Esophagus mucosa (tissue), 1 donor: ENCODE measurements at places on chromosomes 11 and 22. TPM values are rescaled to one million over a fixed set of nuclear protein-coding genes. Genes with fewer than 3 reads are reported as not detected.

Gene NOX4
- total RNA-seq, result 0.16 TPM

Gene PHOX2A
- total RNA-seq, result not detected

Gene PKP3
- total RNA-seq, result 359 TPM

Gene PARVA
- 28.9 TPM for total RNA-seq

Gene MMP27
- not detected for total RNA-seq

Gene MMP12
- 0.16 TPM for total RNA-seq

Gene SLC22A6
- total RNA-seq, result not detected

GRCh38 chr11:5597953-5598352 lies 1.5 kb downstream of the TRIM6 start:
- no peak for ATAC-seq

- no peak for ATAC-seq
Observed at GRCh38 chr11:7691759-7692350, 14.4 kb downstream of the OVCH2 start.

DNA sequence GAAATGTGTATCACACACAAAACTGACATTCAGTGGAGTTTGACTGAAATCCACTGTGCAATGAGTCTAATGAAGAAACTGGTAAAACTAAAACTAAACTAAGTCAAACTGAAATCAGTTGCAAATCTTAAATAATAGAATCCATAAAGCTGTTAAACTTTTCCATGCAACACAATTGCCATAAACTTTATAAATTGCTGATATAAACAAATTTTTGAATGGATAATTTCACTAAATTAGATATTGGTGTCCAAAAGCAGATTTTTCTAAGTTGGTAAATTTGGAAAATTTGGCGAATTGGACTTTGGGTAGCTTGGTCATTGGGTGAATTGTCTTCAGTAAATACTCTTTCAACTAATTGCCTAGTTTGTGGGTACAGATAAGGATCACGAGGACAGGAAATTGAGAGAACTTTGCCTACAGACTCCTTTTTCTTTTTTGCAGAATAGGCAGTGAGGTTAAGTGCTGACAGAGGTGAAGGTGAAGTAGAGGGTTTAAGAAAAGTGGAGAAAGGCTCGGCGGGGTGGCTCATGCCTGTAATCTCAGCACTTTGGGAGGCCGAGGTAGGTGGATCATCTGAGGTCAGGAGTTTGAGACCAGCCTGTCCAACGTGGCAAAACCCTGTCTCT lies 12.8 kb downstream of the MRPL17 start:
- ATAC-seq, result no peak

DNA sequence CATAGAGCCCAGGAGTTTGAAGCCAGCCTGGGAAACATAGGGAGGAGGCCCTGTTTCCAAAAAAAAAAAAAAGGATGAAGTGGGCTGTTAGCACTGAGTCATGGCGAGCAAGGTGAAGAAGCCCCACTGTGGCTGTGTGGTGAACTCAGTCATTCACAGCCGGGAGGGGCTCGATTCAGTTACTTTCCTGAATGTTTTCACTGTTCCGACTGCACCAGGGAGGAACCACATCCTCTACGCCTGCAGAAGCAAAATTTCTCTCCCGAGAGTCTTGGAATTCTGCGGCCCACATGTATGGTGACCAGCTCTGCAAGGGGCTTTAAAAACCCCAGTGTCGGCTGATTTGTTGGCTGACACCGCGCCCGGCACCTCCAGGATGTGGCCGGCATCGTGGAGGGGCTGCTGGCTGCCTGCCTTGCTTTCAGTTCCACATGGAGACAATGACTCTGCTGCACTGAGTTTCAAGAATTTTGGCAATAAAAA lies 27.8 kb upstream of the GRAMD4 start:
- no peak for ATAC-seq

GRCh38 chr22:50670513-50670912 lies 2.1 kb upstream of the SHANK3 start:
- no peak for ATAC-seq

DNA sequence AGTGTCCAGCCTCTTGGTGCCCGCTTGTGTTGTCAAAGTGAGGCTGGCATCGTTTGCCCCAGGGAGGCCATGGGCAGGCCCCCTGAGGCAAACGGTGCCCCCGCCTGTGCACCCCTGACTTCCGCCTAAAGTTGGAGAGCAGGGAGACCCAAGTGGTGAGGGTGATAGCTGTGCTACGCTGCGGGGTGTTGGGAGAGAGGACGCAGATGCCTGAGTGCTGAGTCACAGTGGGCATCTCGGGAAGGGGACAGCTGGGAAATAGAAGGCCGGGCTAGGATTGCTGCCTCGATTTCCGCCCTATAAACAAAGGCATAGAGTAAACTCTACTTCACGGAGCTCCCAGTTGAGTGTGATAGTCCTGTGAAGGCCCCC lies 5.8 kb downstream of the GRIK4 start:
- ATAC-seq, result no peak

DNA sequence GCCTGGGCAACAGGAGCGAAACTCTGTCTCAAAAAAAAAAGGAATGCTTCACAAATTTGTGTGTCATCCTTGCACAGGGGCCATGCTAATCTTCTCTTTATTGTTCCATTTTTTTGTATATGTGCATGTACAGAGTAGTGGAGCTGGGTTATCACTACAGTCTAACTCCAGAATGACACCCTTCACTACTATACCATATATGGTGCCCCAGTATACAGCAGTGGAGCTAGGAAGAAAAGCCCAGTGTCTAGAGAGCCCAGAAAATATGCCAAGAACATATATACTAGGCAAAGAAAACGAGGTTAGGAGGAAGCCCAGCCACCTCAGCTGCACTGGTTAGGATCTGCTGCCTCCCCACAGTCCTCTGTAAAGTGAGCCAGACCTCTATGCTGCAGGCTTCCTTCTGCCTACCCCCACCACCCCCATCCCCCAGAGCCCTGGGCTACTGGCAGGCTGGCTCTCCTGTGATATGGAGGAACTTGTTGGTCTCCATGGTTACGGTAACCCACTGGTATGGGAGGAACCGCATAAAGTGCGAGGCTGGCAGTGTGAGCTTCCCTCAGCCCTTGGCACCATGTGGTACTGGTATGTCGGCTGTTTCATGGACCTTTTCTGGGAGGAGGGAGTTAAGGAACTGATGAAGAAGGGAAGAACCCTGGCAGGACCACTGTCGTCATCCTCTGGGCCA lies 34.3 kb downstream of the RCOR2 start:
- peak; percentile 6 for ATAC-seq

- ATAC-seq, result no peak
Observed at GRCh38 chr11:36763187-36763586, 165.2 kb upstream of the RAG2 start.

DNA sequence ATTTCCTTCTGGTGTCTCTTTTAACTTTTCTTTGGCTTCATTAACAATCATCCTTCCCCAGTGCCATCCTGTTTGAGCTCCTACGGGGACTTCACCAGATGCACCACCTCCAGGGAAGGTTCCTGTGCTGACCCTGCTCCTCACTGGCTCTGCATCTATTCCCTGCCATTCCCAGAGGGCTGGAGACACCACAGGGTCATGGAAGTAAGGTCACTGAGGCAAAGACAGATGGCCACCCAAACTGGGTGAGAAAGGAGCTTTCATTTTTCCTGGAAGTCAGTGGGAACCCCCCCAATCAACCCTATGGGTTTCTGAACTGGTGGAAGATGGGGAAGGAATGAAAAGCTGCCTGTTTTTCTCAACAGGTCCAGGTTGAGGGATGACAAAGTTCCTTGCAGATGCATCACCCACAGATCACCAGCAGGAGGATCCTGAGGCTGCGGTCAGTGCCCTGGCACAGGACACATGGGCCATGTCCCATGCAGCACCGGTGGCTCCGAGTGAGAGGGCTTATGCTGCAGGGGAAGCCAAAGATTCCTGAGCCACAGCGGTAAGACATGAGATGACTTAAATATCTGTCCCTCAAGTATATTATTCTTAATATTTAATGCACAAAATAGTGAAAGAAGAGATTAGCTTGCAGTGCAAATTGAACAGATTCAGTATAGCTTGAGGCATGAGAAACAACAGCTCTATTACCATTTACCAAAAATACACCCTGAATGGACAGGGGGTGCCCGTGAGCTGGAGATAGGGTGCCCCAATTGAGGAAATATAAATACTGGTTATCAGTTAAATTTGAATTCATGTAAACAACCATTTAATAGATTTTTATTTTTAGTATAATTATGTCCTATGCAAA lies 73.0 kb upstream of the VPREB1 start:
- ATAC-seq, result no peak

DNA sequence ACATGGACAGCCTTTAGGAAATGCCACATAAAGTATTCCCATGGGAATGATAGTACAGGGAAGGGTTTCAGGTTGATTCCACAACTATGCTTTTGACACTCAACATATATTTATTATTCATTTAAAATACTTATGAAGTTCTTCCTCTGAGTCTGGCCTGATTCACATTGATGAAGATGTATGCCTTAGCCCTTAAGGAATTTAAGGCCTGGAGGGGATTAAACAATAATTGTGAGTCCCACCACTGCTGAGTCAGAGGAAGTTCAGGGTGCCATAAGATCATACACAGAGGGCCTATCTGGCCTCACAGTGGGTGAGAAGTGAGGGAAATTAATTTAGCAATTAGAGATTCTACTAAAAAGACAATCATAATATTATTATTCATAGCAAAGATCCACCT lies 161.1 kb upstream of the SNX19 start:
- ATAC-seq, result no peak

- no peak for ATAC-seq
Observed at GRCh38 chr22:23790819-23791737, 4.3 kb downstream of the SMARCB1 start.

DNA sequence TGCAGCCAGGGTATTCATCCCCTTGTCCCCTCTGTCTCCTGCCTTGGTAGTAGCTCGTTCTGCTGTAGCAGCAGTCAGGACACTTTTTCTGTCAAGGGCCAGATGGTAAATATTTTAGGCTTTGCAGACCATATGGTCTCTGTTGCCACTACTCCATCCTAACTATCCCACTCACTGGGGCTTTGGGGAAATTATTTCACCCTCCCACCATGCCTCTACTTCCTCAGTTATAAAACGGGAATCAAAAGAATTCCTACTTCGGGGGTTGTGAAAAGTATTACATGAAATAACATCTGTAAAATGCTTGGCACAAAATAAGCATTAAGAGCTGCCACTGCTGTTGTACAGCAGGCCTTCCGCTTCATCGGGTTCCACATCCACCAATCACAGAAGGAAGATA lies 89.9 kb upstream of the LDLRAD3 start:
- ATAC-seq, result no peak

GRCh38 chr11:100174881-100175280 lies 512.2 kb upstream of the ARHGAP42 start:
- no peak for ATAC-seq

- peak; percentile 41 for ATAC-seq
Observed at GRCh38 chr11:122100037-122100755, 15.8 kb downstream of the BLID start.

DNA sequence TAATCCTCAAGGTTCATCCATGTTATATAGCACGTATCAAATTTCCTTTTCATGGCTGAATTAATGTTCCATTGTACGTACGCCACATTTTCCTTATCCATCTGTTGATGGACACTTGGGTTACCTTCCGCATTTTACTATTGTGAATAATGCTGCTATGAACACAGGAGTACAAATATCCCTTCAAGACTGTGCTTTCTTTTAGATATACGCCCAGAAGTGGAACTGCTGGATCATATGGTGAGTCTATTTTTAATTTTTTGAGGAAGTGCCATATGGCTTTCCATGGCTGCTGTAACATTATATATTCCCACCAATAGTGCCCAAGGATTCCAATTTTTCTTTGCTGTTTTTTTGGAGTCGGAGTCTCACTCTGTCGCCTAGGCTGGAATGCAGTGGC lies 6.0 kb downstream of the MRPL40 start:
- no peak for ATAC-seq

DNA sequence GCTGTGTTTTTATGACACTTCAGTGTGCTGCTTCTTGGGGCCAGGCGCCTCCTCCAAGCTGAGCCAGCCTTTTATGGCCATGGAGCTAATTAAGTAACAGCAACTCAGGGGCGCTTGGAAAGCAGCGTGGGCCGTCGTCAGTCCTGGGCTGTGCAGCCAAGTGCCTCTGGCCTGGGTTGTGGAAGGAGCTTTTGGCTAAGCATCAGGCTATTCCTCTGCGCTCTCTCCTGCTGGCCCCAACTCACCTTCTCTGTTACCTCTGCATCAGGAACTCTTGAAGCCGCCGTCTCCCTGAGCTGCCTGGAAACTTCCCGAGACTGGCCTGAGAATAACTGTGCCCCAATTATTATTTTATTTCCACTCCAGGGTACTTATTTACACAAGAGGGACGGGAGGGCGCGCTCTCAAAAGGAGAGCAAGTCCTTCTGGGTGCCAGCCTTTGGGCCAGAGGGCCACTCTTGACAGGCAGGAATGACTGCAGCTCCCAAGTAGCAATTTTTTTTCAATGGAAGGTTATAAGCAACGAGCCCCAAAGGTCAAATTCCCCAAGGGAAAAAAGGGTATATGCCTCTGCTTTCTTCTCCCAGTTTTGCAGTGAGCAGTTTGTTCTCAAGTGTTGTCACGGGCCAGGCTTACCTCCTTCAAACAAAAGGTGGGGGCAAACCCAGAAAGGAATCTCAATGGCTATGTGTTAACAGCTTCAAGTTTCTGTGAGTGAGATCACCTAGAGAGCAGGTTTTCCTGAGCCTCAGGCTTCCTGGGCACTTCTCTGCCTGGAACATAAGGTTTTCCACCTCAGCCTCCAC lies 38.5 kb upstream of the NAV2 start:
- peak; percentile 43 for ATAC-seq

DNA sequence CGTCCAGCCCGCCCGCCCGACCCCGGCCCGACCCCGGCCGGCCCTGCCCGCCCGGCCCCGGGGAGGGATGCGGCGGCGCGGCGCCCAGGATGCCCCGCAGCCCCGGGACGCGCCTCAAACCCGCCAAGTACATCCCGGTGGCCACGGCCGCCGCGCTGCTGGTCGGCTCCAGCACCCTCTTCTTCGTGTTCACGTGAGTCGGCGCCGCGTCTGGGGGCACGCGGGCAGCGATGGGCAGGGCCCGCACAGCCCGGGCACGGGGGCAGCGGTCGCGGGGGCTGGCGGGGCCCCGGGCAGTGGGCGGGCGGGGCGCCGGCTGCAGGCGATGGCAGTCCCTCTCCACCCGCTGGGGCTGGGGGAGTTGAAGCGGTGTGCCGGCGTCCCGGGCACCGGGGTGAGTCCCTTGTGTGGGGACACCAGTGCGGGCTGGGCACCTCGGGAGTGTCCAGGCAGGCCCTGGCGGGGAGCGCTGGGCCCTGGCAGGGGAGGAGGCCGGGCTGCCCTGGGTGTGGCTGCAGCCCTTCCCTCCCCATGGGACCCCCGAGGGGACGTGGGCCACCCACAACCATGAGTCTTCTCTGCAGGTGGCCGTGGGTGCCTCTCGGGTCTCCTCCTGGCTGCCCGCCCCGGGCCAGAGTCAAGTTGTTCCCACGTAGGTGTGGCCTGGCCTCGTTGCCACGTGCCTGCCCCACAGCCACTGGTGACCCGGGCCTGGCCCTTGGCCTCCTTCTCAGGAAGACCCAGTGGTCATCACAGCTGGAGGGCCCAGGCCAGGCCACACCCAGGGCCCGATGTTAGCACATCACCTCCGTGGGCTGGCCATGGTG lies 468 bp downstream of the ZDHHC8 start:
- ATAC-seq, result peak; percentile 3

GRCh38 chr22:31367426-31367825 lies 21.3 kb upstream of the PATZ1 start:
- ATAC-seq, result no peak
